MCF 10A (cell line): ENCODE measurements at places on chromosomes 13 and 19.

DNA sequence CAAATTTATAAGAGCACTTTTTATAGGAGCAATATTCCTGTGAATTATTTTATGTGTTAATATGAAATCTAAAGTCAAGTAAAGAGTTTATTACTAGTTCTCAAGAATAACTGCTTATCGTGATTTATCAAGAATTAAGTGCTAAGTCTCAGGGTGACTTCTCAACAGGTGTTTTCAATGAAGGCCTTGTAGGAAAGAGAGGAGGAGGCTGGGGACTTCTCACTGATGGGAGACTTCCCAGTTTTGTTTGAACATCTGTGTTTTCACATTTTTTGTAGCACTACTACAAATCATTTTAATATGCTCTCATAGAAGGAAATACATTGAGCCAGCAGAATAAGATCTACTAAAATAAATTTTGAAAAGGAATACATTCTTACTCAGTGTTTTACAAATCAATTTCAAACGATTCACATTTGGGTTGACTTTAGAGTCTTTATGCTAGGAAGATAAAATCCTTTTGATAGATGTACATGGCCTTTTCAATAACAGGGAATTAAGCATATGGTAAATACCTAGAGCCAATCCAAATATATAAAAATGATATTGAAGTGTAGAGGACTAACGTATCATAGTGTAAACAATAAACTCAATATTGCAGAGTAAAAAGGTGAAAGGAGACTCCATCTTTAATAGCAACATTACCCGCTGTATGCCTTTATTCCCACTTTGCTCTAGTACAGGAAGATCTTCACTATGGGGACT is 6.8 kb downstream of the PCDH17 start:
- no peak for DNase-seq

DNA sequence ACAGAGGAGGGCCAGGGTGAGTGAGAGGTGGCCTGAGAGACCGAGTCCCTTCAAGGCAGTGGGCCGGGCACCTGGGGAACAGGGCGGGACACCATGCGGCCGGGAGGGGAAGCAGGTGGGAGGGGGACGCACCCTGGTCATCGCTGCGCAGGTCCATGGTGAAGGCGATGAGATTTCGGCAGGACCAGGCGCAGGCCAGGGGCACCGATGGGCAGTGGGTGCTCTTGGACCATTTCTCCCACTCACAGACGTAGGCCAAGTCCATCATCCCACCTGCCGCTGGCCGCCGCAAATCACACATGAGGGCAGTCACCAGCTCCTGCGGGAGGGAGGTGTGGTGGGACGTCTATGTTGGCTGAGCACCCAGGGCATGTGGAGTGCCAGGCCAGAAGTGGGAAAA is 2.2 kb downstream of the MED16 start:
- no peak for DNase-seq

- no peak for DNase-seq
Observed at GRCh38 chr19:3513229-3514140, 7.4 kb downstream of the FZR1 start.

DNA sequence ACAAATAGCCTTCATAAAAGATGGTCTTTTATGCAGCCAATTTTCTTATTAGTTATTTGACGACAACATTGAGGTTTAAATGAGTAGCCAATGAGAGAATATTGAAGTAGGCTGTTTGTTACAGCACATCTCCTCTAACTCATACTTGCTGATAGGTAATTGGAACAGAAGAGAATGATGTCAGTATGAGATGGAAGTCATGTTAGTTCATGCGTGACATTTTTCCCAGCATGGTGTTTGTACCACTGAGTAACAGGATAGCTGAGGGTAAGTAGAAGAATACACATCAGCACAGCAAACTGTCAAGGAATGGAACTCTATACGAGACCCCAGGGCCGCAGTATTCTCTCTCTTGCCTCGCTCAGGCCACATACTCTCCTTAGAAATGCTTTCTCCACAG is 37.2 kb downstream of the COL4A2 start:
- no peak for DNase-seq

GRCh38 chr13:69755101-69755500 is 352.5 kb upstream of the ATXN8OS start:
- no peak for DNase-seq

GRCh38 chr13:110444226-110444653 is 117.3 kb downstream of the RAB20 start:
- peak; percentile 29 for DNase-seq

DNA sequence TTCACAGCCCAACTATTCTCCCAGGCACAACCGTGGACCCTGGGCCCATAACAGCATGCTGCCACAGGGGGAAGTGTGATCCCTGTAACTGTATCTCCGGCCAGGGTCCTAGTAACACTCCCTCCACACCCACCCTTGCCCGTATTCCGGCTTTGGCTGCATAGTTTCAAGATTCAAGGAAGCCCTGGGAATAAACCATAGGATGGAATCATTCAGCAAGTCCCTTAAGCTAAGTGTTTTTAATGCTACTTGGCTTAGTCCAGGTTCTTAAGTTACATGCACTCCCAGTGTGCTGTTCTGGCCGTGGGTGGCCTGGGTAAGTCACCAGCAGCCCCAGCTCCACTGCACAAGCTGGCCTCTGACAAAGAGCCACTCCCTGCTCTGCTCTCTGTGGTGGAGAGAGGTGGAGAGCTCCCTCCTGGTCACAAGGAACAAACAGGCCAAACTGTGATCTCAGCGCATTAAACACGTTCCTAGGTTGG is 532.4 kb upstream of the SGCG start:
- DNase-seq = no peak

DNA sequence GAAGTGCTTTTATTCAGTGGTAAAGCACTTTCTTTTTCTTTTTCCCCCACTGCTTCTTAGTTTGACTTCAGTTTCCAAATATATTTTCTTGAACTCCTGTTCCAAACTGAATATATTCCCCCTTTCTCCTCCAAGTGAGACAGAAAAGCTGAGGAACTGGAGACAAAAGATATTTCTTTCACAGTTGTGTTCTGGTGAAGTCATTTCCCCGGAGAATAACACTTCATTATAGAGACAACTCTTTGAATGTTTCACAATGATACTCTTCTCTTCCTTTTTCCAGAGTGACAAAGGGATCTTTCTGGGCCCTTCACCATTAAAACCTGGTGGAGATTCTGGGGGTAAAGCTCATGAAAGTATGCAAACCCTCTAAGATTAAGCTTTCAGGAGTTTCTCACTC is 860.8 kb upstream of the SLITRK5 start:
- no peak for DNase-seq

- no peak for DNase-seq
Observed at GRCh38 chr13:53160211-53160610, 131.6 kb downstream of the OLFM4 start.

GRCh38 chr13:111577956-111578605 is 257.6 kb downstream of the TEX29 start:
- DNase-seq = no peak
